ENCODE measurements at places on chromosomes 16 and 17.

DNA sequence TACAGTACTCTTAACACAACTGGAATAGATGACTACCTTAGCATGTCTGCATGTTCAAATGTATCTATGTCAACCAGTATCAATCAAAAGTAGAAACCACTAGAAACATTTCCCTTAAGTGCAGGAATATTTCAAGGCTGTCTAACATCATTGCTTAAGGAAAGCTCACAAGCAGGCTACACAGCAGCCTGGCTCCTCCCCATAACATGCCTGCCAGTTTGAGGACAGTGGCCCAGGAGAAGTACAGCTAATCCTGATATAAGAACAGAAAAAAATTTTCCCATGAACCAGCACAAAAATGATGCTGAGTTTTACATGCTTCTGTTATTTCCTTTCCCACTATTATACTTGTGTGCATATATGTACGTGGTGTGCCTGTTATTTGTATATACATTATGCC, 175.1 kb downstream of the MYO1D start:
- no peak for DNase-seq

DNA sequence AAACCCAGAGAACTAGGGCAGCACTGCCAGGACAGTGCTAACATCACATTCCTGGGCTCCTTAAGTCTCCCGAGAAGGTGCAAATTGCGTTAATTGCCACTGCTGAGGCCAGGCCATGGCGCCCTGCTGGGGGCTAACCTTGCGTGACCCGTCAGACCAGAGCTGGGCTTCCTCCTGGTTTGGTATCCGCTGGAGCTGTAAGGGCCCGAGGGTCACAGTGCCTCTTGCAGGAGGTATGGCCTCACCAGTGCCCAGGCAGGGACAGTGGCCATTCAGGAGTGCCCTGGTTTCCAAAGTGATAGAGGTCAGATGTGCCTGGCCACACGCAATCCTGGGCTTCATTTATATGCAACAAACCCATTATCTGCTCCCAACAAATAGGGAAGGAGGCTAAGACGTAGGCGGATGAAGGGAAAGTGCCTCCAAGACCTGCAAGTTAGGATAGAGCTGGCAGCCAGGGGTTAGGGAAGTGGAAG, 17.7 kb upstream of the ADCY9 start:
- no peak for DNase-seq

- DNase-seq = no peak
These were observed 45.2 kb upstream of the GSG1L start for GRCh38 chr16:28108590-28109247.

DNA sequence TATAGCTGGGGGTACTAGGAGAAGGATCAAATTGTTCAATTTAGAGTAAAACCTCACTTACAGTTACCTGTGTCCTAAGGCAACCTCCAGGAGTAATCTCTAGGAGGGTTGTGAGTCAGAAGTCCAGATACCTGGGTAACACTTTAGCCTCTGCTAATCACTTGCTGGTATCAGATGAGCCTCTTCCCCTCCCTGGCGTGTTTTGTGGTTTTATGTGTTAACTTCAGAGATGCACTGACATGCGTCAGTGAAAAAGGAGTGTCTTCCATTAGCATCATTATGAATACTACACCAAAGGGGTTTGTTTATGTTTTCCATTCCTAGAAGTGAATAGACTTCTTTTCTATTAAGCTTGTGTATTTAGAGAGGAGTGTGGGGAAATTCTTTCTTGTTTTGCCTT, 208.2 kb downstream of the FTO start:
- DNase-seq = no peak

GRCh38 chr16:85850344-85850880, 48.5 kb upstream of the IRF8 start:
- no peak for DNase-seq

- peak; percentile 43 for DNase-seq
These were observed 66.0 kb upstream of the ZNF423 start for GRCh38 chr16:49921791-49922456.

GRCh38 chr17:59796785-59797205, 89.3 kb downstream of the VMP1 start:
- DNase-seq = no peak

DNA sequence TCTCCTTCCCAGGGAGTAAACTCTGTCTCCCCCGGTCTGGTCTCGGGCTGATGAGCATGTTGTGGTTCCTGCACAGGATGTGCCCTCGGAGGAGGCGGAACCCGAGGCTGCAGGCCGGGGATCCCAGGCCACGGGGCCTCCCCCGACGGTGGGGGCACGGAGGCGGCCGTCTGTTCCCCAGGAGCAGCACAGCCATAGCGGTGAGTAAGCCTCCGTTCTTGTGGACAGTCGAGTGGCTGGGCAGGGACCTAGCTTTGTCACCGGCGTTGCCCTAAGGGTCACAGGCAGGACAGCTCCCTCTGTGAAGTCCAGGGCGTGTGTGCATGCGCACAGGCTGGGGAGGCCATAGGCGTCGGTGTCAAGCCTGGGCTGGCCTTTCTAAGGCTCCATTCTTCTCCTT, 3.5 kb downstream of the ZNF213 start:
- no peak for DNase-seq

DNA sequence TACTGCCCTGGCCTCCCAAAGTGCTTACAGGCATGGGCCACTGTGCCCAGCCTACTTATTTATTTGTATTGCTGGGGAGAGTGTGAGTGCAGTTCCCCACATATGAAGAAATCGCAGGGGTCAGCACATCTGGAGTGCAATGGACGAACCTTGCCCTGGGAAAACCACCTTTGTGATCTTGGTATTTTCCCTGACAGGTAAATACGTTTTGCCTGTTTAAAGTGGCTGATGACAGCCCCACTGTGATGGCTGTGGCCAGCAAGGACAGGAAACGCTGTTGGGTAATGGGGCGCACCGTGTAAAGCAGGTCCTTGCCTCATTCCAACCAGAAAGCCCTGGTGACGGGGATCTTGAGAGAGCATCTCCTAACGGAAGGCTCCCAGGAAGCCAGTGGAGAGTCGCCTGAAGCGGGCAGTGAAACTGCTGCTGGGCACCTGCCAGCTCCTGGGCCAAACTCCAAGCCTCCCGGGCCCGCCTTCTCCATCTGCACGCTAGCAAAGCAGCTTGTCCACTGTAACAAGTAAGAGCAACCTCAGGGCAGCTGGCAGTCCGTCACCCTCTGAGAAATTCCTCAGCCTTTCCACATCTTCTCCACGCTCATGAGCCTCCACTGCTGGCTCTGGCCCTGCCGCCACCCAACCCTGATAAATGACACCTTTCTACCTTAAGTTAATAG, 17.5 kb downstream of the EMC8 start:
- DNase-seq = no peak

GRCh38 chr16:25217921-25218320, 1.2 kb downstream of the AQP8 start:
- DNase-seq = no peak

DNA sequence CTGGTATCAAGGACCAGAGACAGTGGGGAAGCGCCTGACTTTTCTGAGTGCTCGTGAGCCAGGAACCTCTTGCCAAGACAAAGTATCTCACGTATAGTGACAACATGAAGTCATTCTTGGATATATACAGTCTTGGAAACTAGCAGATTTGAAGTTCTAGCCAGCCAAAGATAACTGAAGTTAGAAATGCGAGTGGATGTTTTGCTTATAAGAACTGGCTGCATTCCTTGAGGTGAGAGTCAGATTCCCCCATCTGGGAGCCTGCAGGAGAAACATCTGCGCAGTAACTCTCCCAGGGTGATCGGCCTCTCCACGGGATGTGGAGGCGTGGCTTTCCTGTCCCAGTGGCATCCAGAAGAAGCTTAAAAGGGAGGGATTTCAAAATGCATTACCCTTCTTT, 89.8 kb downstream of the SHISA6 start:
- DNase-seq = no peak

DNA sequence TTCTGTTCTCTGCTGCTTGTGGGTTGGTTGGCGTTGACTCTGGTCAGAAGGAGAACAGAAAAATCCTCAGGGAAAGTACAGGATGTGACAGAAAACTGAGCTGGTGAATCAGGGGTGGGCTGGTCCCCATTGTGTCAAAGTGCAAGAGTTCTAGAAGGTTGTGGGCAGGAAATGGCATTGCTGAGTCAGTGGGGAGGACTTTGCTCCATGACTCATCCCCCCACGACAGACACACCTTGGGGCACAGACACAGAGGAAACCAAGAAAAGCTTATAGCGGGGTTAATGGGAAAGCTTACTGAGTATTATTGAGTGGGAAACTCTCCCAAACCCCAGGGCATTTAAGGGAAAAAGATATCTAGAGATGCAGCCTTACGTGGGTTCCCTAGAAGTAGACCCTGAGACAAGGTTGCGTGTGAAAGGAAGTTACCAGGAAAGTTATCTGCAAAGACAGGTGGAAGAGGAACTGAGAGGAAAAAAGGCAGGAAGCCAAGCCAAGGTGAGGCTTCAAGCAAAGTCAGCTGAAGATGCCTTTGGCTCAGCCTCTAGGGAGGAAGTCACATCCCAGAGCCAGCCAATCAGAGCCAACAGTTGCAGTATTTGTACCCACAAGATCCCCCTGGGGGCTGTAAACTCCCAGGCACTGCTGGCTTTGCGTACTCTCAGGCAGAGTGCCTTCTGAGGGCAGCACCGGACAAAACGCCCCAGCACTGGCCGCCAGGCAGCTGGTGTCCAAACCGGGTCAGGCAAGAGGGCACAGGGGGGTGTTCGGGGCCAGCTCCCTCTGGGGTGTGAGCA, 86.4 kb downstream of the FOXL1 start:
- DNase-seq = peak; percentile 61

GRCh38 chr16:56108724-56109123, 82.6 kb upstream of the GNAO1 start:
- no peak for DNase-seq

- no peak for DNase-seq
These were observed 15.5 kb upstream of the SNTB2 start for GRCh38 chr16:69171325-69172084.

DNA sequence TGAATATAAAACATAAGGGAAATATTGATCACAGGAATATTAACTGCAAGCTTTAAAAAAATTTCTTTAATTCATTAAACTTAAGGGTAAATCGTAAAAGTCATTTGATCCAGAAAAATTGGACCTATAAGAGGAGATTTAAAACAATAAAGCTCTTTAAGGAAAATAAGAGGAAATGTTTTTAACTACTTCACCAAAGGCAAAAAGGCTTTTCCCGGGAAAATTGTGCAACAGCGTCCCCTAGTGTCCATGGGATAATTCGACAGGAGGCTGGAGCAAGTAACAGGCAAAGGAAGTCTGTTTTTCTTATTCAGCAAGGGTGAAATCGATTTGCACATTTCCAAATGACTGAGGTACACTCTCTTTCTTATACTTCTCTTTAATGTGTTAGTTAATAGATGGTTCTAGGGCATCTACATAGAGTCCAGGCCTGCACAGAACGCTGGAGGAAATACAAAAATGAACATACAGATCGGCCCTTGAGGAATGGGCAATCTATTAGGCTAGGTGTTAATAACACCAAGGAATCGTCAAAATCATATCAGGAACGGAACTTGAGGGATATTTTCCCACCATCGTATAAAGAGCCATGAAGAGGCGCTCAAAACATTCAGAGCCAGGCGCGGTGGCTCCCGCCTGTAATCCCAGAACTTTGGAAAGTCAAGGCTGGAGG, 61.4 kb downstream of the ZNF18 start:
- DNase-seq = peak; percentile 8

GRCh38 chr16:12535535-12536411, 267.9 kb downstream of the CPPED1 start:
- DNase-seq = peak; percentile 15

DNA sequence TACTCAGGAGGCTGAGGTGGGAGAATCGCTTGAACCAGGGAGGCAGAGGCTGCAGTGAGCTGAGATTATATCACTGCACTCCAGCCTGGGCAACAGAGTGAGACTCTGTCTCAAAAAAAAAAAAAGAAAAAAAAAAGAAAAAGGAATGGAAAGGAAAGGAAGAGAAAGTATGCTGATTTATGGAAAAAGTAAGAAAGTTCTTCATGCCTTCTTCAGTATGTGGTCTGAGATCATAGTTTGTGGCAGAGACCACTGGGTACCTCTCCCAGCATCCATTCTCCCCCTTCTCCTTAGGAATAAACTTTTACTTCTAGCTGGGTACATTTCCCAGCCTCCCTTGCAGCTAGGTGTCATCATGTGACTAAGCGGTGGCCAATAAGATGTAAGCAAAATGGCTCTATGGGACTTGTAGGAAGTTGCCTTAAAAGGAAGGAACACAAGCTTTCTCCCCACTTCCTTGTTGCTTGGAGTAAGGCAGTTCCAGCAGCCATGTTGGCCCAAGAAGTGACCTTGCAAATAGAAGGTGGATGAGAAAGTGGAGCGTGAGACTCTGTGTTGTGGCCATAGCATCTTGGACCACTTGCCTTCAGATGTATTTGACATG, 26.1 kb upstream of the XPO6 start:
- DNase-seq = no peak

DNA sequence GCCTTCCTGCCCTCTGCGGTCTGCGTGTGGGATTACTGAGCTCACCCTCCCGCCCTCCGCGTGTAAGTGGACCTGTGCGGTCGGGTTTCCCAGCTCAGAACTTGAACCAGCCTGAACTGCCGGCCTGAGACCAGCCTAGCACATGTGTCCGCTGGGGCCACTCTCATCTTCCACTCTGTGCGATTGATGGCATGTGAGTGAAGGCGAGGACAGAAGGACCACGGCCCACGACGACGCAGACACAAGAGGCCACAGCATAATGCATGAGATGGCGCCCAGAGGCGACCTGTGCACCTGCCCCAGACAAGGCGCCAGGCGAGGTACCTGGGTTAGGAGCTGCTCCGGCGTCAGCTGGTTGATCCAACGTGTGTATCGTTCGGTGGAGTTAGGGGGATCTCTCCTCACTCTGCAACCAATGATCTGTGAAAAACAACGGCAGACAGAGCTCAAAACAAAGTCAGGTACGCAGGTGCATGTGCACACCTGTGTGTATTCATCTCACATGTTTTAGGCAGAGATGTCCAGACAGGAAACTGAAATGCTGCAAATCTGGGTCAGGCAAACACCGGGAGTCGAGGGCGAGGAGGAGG, 74.5 kb upstream of the METRNL start:
- DNase-seq = no peak

GRCh38 chr16:86563469-86564345, 2.9 kb upstream of the FOXC2 start:
- DNase-seq = peak; percentile 82

- no peak for DNase-seq
These were observed 188.4 kb downstream of the AATF start for GRCh38 chr17:37137070-37137610.

- no peak for DNase-seq
These were observed 138.5 kb downstream of the SSH2 start for GRCh38 chr17:29791336-29792080.

GRCh38 chr16:80583466-80583865, 42.7 kb downstream of the DYNLRB2 start:
- DNase-seq = peak; percentile 40

DNA sequence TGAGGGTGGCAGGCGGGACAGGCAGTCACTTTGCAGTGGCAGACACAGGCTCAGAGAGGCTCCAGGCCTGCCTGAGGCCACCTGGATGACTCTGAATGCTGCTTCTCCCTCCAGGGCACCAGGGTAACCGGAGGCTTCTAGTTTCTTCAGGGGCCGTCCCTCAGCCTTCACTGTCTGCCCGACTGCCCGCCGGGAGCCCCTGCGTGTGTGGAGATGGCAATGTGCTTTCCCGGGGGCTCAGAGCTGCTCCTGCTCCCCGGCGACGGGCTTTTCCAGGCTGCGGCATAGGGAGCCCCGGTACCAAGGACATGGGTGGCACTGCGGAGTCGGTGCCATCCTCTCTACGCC, 51.5 kb downstream of the CBFA2T3 start:
- no peak for DNase-seq
